ENCODE measurements at places on chromosomes 5 and 9.

DNA sequence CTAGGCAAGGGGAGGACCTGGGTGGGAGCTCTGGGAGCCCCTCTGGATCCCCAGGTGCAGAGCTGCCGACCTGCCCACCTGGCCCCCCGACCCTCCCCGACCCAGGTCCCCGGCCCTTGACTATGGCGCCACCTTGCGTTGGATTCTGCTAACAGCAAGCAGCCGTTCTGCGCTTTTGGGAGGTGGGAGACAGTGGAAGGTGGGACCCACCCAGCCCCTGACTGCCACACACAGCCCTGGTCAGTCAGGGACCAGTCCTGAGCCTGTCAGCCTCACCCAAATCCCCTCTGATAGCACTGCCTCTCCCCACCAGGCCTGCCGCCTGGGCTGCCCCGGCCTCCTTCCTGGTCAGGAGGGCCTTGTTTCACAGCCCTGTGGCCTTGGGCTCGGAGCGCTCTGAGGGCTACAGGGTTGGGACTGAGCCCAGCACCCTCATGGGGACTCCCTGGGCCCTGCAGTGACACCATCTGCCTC is 77.9 kb downstream of the HMCN2 start:
- DNase-seq: no peak

- no peak for DNase-seq
These were observed 14.6 kb upstream of the DDX41 start for GRCh38 chr5:177531209-177531940.

- DNase-seq: no peak
These were observed 37.1 kb upstream of the RARS1 start for GRCh38 chr5:168449166-168449565.

DNA sequence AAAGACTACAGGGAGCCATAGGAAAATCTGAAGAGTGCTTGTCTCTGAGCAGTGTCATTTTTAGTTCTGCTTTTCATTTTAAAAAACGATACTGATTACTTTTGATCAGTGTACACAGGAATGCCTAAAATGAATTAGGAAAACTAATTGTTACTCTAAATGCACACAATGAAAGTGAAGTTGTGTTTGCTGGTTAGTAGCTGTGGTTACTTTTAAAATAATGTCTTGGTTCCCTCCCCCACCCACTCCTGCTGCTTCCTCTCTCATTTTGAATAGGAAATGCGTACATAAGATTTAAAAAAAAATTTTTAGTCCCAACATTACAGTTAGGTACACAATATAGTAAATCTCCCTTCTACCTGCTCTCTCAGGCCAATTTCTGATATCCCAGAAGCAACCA is 47.5 kb upstream of the PLPP1 start:
- no peak for DNase-seq

DNA sequence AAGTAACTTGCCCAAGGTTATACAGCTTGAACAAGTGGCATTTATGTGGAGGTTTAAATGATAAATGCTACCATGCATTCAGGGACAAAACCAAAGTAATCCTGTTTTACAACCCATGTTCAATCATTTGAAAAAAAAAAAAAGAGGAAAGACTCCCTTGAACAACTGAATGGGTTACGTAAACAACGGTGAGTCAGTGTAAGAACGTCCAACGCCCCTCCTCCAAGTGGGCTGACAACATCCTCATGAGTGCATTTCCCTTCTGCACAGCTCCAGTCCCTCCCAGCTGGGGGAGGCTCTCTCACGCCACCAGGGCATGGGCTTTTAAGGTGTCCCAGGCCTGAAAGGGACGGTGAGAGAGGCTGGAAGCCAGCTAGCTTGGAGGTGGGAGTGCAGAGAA is 90.0 kb downstream of the PRRT1B start:
- DNase-seq: peak; percentile 54

- no peak for DNase-seq
These were observed 4.0 kb downstream of the MAN2A1 start for GRCh38 chr5:109693535-109694400.

DNA sequence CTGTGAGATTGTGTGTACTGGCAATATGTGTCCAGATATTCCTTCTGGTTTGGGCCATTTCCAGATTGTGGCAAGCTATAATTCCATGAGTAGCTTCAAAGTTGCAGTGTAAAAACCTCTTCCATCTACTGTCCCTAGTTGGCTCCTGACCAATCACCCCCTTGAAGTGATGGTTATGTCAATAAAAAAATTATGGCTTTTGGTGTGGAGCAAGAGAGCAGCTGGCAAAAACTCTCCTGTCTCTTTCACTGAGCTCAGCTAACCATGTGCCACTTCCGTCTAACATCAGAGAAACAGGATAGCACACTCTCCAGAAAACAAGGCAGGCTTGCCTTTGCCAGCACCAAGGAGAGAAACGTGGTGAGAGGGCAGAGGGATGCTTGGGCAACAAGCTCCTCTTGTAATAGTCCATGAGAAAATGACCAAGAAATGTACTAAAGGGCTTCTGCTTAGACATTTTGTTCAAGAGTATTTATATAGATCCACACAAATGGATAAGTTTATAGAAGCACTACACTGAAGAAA is 914.4 kb upstream of the SEMA6A start:
- DNase-seq: no peak

GRCh38 chr5:1003296-1003937 is 5.2 kb upstream of the NKD2 start:
- DNase-seq: no peak

- DNase-seq: peak; percentile 15
These were observed 280.4 kb downstream of the MEF2C start for GRCh38 chr5:88602584-88602983.

- DNase-seq: no peak
These were observed 40.7 kb downstream of the ECPAS start for GRCh38 chr9:111443454-111443853.

GRCh38 chr9:21317956-21318923 is 13.1 kb upstream of the IFNA5 start:
- no peak for DNase-seq

DNA sequence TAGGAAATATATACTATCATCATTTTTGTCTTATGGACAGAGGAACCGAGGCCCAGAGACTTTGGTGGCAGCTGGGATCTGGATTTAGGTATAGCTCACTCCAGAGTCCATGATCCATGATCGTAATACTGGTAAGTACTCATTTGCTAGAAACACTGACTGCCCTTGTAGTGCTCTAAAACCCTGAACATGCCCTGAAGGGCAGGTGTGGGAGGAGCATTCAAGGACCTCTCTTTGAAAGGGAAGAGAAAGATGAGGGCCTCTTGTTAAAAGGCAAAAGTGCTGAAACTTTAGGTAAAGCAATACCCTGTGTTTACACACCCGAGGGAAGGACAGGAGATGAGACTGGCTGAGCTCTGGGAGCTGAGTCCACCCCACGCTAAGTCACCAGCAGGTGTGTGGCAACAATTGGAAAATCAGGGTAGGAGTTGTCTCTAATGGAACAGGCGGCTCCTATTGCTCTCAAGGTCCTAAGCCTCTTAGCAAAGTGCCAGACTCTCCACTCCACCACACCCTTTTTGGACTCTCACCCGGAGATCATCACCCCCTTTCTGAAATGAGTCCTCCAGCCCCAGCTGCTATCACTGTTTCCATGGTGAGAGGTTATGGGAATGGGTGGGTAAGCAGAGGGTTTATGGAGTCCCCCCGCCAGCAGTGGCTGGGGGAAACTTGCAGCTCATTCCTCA is 34.8 kb downstream of the TRPC7 start:
- DNase-seq: no peak

GRCh38 chr9:127557998-127558546 is 54.0 kb upstream of the STXBP1 start:
- no peak for DNase-seq

DNA sequence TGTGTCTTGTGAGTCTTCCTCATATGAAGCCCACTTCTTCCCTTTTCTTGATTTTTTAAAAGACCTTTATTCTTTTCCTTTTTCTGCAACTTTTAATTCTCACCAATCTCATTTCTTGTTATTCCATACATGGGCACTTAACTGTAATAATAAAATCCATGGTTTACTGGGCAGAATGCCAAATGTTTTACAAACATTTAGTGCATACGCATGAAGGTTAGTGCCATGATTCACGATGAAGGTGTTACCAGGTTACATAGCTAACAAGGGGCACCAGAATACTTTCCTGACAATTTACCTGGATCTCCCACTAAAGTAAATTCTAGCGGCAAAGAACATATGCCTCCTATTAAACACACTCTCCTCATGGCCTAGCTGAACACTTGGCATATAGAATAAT is 28.5 kb downstream of the MAN2A1 start:
- no peak for DNase-seq

DNA sequence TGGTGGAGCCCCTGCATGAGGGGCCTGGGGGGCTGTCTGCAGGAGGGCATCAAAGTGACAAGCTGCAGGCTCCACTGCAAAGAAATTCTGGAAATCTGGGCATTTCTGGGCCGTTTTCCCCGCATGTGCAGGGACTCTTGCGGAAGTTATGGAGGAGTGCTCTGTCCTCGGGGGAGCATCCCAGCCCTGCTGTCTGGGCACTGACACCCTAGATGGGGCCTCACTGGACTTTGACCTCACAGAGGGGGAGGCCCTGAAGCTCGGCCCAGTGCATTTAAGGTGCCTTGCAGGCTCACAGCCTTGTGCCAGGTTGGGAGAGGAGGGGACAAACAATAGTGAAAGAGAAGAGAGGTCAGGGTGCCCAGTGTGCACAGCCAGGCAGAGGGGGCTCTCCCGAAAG is 35.4 kb downstream of the LHX3 start:
- DNase-seq: no peak

- DNase-seq: no peak
These were observed 159.2 kb upstream of the WWC1 start for GRCh38 chr5:168132241-168132641.

DNA sequence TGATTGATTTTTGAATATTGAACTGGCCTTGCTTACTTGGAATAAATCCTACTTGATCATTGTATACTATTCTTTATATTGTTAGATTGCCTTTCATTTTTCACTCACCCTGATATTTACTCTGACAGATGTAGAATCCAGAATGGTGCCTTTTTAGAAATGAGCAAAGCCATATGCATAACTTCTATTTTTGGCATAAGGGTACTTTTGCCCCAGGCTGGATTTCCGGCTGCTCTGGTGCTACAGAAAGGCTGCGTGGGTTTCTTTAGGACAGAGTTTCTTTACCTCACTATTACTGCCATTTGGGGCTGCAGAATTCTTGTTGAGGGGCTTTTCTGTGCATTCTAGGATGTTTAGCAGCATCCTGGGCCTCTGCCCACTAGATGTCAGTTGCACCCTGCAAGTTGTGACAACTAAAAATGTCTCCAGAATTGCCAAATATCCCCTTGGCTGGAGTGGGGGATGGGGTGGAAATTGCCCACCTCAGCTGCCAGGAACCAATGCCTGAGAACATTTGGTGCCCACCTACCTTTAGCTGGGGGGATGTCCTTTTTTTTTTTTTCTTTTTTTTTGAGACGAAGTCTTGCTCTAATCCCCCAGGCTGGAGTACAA is 50.1 kb downstream of the SLC36A1 start:
- no peak for DNase-seq

DNA sequence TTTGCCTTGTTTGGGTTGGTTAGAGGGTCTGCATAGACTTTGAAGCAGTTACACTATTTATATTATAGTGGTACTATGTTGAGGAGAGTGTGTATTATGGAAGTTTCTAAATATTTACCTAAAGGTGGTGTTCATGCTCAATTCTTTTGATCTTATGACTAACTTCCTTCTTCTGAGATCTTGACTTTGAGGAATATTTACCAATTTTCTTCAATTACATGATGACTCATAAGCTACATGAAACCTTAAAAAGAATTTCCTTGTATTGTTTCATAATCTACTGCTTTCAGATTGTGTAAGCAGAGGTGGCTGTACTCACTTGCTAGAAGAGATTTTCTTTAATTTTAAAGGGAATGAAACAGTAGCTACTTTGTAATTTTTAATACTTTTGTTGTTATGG is 276.1 kb downstream of the TAF11L14 start:
- no peak for DNase-seq

- DNase-seq: no peak
These were observed 314.7 kb downstream of the MLLT3 start for GRCh38 chr9:20307621-20308020.

- no peak for DNase-seq
These were observed 24.8 kb upstream of the RLN1 start for GRCh38 chr9:5364294-5365024.

GRCh38 chr5:136199408-136199807 is 6.4 kb upstream of the SMIM32 start:
- DNase-seq: no peak

GRCh38 chr9:129377931-129378661 is 200.0 kb upstream of the IER5L start:
- no peak for DNase-seq

DNA sequence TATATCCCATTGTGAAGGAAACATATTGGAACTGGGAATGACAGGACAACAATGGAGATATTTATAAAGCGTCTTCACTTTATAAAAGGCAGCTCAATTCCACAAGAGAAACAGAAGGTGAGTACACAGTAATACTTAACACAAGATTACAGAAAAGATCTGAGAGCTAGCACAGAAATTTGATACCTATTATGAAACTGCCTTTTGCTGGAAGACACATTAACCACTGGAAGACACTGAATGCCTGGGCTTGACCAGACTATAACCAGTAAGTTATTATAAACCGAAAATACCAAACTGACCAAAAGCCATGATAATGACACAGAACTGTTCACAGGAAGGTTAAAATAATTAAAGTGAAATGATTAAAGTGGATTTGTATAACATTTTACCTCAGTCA is 195.4 kb downstream of the NR2F1-AS1 start:
- no peak for DNase-seq

GRCh38 chr9:15714746-15715145 is 161.9 kb downstream of the CCDC171 start:
- no peak for DNase-seq

GRCh38 chr9:77304543-77304942 is 127.2 kb downstream of the VPS13A start:
- no peak for DNase-seq

DNA sequence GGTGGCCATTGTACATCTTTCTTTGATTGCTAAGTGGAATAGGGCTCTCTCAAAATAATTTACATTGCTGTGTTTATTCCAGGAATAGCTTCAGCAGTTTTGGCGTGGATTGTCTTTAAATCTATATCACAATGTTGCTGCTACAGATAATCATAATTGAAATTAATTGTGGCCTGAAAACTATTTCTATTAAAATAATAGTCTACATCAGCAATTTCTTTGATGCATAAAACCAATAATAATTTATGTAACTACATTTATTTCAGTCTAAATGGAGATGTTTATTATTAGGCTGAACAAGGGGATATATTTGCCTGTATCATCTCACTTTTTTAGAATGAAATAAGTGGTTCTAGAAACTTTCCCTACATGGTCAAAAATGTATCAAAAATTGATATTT is 456.0 kb upstream of the CTNND2 start:
- DNase-seq: no peak

DNA sequence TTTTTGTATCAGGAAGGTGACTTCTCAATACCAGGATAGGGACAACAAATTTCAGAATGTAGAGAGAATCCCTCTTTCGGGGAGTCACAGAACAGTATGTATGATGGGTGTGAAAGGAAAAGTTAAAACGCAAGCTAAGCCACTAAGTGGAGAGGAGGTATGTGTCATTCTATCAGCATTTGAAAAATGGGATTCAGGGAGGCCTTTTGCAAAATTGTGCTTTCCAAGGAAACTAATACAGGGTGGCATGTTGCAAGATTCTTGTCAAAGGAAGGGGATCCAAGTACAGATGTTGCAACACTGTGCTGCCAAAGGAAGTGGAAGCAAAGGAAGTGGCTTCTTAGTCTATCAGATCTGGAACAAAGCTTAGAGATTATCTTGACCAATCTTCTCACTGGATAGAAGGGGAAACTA is 12.6 kb upstream of the TNIP1 start:
- DNase-seq: no peak

GRCh38 chr5:39448506-39449128 is 23.8 kb upstream of the DAB2 start:
- no peak for DNase-seq

- no peak for DNase-seq
These were observed 23.3 kb upstream of the CLPTM1L start for GRCh38 chr5:1368236-1368635.
